NAMALWA (cell line): ENCODE measurements at places on chromosomes 13 and 19.
A peak's percentile ranks its signal among the peaks of the same experiment; 100 is the strongest.

GRCh38 chr19:37342753-37343152 lies 28.1 kb upstream of the ZNF527 start:
- DNase-seq: no peak

- DNase-seq: no peak
Measured at GRCh38 chr13:21971662-21972621, 301.1 kb downstream of the FGF9 start.

DNA sequence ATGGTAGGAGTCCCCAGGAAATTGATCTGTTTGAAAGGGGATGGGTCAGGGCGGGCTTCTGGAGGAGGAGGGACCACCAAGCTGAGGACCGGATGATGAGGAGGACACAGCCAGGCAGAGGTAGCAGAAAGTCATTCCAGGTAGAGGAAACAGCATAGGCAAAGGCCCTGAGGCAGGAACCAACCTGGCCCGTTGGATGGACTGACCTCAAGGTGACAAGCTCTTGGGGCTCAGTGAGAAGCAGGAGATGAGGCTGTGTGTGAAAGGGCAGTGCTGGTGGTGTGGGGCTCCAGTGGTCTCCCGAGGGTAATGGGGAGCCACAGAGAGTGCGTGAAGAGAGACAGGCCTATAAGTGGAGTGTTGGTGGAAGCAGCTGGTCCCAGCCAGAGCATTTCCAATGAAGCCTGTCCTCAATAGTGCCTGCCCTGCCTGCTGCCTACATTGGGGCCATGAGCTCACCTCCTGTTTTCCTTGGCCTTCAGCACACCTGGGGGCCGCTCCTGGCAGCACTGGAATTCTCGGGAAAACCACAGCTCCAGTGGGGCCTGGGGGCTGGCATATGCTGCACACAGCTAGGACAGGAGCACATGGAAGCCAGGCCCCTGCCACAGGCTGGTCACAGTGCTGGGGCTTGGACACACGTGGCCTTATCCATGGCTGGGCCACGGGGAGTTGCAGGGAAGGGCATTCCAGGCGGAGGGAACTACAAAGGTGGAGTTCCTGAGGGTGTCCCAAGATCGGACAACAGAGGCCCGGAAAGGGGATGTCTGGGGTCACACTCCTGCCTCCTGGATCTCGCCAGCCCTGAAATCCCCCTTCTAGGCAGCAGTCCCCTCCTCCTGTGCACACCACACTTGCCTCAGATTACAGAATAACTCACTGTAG lies 2.3 kb upstream of the COMP start:
- DNase-seq: no peak

GRCh38 chr19:5240011-5240410 lies 100.6 kb downstream of the PTPRS start:
- DNase-seq: no peak

GRCh38 chr13:89660752-89661151 lies 1686.7 kb upstream of the MIR17HG start:
- DNase-seq: no peak

GRCh38 chr13:98828614-98829013 lies 76.1 kb upstream of the SLC15A1 start:
- DNase-seq: no peak

- peak; percentile 84 for DNase-seq
Measured at GRCh38 chr19:53195265-53195903, 2.2 kb upstream of the ZNF665 start.
